ENCODE measurements at places on chromosomes 13 and 19.

DNA sequence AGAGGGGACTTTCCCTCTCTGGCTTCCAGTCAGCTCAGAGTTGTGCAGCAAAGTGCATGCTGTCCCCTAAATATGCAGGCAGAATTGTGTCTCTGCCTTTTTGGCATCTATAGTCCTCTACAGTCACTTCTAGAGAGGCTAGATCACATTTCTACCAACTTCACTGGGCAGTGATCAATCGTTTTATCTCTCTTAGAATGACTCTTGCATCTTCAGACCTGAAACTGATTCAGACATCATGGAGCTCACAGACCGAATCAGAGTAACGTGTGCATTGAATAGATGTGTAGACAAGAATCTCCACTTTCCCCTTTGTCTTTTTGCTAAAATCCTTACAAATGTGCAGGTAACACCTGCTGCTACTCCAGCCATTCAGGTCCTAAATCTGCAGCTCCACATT, 6.2 kb downstream of the ZNF253 start:
- DNase-seq, result no peak

DNA sequence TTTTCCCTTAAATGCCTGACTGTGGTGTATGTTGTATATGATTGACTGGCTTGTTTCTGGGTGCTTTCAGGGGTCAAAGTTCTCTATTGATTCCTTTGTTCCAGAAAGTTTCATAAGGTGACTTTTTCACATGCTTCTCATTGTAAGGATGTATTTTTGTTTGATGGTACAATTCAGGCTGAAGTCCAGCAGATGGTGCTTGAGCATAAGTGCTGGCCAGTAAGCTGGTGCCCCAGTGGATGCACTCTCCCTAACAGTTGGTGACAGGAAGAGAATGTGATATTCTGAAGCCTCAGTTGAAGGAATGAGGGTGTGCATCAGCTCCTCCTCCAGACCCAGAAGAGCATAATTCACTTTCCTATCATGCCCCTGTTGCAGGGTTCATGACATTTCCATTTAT, 1941.6 kb upstream of the PRR20A start:
- no peak for DNase-seq

- no peak for DNase-seq
Observed at GRCh38 chr13:62906469-62906868, 1490.8 kb upstream of the PCDH20 start.

DNA sequence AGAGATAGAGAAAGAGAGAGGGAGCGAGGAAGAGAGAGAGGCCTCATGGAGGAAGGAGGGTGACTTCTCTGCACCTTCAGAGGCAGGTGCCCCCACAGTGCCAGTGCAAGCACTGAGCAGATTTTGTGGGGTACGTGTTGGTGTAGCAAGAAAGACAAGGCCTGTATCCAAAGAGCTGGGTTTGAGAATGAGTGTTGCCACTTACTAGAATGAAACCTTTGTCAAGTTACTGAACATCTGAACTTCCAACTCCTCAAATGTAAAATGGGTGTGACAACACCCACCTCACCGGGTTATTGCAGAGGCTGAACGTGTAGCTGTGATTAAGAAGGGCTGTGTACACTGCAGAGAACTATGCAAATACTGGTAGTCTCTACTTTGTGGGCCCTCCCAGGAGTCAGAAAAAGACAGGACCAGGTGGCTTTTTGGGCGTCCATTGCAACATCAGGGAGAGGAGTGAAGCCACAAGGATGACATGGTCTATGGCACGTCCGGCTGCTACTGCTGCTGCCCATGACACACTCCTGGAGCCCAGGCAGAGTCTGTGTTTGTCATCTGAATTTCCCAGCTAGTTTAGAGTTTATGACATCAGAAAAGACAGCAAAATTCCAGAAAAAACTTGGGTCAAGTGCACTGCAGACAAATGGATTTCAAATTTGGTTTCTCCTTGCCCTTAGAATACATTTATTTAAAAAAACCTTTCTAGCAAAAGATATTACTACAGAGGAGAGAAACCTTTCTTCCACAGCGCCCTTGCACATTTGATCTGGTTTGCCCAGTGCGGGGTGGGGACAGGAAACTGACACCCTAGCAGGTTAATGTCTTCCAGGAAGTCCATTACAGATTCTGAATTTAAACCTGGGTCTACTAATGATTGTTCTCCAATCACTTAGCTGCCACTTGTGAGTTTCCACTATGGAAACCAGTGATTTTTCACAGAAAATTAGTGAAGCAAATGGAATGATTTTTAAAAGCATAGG, 54.0 kb upstream of the ATP12A start:
- no peak for DNase-seq

DNA sequence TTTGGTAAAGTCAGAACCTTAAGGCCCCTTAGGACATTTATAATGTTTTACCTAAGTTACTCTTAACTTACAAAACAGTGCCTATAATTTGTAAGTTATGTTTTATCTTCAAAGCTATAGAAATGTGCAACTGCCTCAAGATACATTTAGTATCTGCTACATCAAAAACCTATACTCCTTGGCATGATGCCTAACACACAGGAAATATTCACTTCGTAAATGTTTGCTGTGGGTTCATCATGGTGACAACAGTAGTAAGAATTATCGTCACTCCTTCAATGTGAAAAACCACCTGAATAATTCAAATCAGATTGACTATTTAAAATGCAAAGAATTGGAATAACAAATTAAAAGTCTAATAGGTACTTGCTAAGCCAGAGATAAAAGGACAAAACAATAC, 184.1 kb downstream of the DIAPH3 start:
- DNase-seq, result no peak

DNA sequence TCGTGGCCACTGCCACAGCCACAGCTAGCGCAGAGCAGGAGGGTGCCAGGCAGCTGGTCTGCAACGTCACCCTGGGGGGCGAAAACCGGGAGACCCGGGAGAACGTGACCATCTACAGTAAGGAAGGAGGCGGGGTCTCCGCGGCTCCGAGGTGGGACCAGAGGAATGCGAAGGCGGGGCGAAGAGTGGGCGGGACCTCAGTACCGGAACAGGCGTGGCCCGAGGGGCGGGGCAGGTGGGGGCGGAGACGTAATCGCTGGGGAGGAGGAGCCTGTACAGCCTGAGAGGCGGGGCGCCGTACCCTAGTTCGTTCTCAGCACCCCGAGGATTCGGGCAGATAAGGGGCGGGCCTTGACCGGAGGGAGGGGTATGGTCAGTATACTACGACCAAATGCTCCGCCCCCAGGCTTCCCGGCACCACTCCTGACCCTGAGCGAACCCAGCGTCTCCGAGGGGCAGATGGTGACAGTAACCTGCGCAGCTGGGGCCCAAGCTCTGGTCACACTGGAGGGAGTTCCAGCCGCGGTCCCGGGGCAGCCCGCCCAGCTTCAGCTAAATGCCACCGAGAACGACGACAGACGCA, 2.5 kb downstream of the ICAM5 start:
- peak; percentile 74 for DNase-seq

GRCh38 chr19:35557539-35558399, 5.7 kb downstream of the ATP4A start:
- DNase-seq, result peak; percentile 52

DNA sequence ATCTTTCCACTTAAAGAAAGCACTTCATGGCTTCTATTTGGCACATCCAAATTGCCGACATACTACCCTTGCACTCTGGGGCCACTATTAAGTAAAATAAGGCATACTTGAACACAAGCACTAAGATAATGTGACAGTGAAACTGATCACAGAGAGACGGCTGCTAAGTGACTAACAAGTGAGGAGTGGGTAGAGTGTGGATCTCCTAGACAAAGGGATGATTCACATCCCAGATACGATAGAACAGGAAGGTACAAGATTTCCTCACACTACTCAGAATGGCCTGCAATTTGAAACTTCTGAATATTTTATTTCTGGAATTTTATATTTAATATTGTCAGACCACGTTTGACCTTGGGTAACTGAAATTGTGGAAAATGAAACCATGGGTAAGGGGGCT, 1721.8 kb upstream of the SPRY2 start:
- peak; percentile 4 for DNase-seq

DNA sequence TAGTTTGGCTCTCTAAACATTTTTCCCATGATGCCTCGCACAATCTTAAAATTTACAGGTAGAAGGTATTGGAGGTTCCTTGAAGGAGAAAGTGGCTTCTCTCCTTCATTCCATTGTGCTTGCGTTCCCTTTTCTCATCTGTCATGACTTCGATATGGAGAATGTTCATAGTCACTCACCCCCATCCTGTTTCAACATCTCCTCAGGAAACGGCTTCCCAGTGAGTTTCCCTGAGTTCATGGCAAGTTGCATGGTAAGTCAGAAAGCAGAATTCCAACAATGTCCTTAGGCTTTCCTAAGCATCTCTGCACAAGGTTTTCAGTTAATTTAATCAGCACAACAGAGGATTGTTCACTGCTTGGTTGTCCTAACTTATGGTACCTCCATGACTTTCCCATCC, 581.8 kb upstream of the SLITRK5 start:
- DNase-seq, result peak; percentile 97

- no peak for DNase-seq
Observed at GRCh38 chr13:43732726-43733125, 54.0 kb downstream of the ENOX1 start.

DNA sequence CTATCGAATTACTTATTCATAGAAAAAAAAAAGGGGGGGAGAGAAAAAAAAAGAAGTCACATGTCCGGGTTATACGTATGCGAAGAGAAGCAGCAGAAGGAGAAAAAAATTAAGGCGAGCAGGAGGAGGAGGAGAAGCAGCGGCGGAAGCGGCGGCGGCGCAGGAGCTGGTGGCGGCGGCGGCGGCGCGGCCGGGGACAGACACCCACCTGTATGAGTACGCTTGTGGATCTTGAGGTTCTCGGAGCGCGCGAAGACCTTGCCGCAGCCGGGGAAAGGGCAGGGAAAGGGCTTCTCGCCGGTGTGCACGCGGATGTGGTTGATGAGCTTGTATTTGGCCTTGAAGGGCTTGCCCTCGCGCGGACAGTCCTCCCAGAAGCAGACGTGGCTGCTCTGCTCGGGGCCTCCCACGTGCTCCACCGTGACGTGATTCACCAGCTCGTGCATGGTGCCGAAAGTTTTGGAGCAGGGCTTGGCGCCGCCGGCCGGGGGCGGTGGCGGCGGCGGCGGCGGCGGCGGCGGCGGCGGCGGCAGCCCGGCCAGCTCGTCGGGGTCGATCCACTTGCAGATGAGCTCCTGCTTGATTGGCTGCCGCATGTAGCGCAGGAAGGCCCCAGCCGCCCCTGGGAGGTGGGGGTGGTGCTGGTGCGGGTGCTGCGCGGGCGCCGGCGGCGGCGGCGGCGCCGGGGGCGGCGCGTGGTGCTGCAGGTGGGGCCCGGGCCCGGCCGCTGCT, 1.5 kb downstream of the ZIC5 start:
- peak; percentile 19 for DNase-seq

DNA sequence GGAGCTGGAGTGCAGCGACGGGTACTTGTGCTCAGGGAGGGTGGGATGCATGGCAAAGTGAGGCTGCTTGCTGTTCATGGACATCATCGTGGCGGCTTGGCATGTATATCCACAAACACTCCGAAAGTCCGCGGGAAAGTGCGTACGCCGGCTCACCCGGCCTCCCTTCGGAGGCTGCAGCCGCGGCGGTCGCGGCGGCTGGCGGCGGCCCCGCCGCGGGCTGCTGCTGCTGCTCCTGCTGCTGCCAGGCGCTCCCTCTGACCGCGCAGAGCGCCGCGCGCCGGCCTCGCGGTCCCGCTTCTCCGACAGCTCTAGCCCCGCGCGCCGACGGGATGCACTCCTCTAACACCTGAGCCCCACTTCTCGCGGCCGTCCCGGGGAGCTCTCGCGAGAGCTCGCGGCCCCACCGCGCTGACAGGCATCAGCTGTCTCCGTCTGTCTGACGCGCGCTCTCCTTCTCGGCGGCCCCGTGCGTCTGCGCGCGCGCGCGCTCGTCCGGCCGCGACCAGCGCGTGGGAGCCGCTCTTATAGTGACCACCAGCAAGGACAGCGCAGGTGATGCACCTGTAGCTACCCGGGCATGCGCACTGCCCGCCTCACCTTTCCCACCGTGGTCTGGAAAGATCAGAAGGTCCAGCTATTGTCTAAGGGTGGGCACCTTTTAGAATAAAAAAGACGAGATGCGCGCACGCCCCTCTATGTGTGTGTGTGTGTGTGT, at the start of gene POU4F1:
Gene POU4F1 (minus strand): TSS at position 313 of the 718 bp plus-strand sequence. CDS start 226 bp downstream, at position 87.
- peak; percentile 13 for DNase-seq

GRCh38 chr13:23561261-23561660, 9.0 kb upstream of the TNFRSF19 start:
- DNase-seq, result no peak

- DNase-seq, result no peak
Observed at GRCh38 chr19:4802711-4803110, 11.2 kb downstream of the FEM1A start.

DNA sequence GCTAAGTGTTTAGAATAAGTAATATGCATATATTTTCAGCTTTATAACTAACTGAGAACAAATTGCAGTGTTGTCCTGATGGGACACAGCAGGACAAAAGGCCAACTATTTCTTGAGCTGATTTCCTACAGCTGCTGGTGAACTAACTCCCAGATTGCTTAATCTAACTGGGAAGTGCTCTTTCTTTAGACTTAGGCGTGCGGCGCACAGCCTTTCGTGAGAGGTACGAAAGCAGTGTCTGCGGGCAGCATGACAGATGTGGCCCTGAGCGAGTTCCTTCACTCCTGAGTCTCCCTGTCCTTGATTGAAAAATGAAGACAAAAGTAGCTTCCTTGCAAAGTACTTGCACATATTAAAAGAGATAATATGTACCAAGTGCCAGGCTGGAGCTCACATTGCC, 47.3 kb upstream of the NPAS1 start:
- no peak for DNase-seq

DNA sequence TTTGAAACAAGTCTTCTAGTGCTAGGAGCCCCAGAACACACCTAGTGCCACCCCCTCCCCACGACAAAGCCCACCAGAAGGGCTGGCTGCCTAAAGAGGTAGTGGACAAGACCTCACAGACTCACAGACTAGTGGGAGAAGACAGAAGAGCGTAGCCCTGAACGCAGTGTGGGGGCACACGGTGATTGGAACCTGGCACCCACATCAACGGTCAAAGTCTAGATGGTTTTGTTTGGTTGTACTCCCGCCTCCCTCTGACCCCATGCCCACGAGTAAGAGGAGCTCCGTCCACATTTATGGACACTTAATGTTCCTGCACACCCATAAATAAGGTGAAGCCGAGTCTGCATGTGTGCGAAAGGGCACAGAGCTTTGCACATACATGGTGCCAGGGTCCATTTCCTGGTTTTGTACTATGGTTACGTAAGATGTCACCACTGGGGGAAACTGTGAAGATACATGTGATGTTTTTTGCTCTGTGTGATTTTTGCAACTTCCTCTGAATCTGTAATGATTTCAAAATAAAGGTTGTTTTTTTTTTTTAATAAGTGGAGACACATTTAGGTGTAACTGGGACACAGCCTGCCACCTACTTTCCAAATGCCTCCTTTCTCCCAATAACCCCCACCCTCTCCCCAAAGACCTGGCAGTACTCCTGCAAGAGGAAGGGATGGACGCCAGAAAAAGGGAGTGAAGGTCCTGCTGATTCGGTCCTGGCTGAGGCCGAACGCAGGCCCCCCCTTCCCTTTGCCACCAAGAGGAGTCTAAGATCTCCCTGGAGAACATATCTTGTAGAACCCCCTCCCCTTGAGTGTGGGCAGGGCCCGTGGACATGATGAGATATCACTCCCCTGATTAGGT, 72.8 kb downstream of the GNG7 start:
- DNase-seq, result no peak
